Activated CD4-positive, alpha-beta T cell treated with anti-CD3 and anti-CD28 coated beads, Interleukin-2, amount 10 ng/mL, durations not matched to agents 7 days and 5 days (primary cell): ENCODE measurements at places on chromosomes 11 and 22. TPM values are rescaled to one million over a fixed set of nuclear protein-coding genes. Genes with fewer than 3 reads are reported as not detected.

- no peak for DNase-seq
- H3K27me3 ChIP-seq, result no peaks in the 10 kb centered on the region
- peaks cover 49% of the 10 kb centered on the region for H3K4me1 ChIP-seq
- peak overlapping the region; percentile 71 for H3K27ac ChIP-seq
- H3K36me3 ChIP-seq, result peaks cover 11% of the 10 kb centered on the region
Observed at GRCh38 chr11:35106595-35106994, 32.4 kb upstream of the CD44 start.

- H3K27me3 ChIP-seq, result no peaks in the 10 kb centered on the region
- peaks cover 3% of the 10 kb centered on the region for H3K4me1 ChIP-seq
- no peak overlapping the region for H3K4me3 ChIP-seq
- no peak for DNase-seq
Observed at GRCh38 chr11:10990637-10991193, 132.9 kb upstream of the ZBED5 start.

DNA sequence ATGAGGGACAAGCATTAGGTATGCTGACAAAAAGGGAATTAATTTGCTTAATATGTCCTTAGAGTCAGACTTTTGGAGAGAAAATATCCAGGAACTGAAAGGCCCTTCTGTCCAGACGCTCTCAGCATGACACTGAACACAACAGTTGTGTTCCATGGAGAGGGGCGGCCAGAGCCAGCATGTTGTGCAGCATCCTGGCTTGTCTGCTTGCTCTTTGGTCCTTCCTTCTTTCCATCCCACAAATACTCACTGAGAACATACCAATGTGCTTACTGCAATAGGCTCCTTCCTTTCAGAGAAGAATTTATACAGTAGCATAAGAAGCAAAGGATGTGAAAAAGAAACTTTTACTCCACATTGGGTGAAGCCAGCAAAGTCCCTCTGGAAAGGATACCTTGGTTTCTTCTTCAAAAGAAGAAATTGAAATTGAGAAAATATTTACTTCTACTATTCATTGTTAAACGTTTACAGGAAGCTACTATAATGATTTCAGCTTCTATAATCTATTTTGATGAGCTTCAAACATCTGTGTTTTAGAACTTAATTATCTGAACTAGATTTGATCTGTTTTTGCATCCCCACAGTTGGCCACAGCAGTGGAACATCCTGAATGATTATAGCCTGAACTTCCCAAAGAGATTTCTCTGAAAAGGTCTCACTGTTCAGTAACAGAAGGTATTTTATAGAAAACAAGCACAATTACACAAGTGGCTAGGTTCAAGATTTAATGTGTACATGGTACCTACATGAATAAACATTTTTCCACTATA, 304.1 kb upstream of the PITPNB start:
- H3K27ac ChIP-seq, result no peak overlapping the region
- no peaks in the 10 kb centered on the region for H3K4me1 ChIP-seq
- no peaks in the 10 kb centered on the region for H3K36me3 ChIP-seq

The SERPINH1 gene
- 11.3 TPM for total RNA-seq

DNA sequence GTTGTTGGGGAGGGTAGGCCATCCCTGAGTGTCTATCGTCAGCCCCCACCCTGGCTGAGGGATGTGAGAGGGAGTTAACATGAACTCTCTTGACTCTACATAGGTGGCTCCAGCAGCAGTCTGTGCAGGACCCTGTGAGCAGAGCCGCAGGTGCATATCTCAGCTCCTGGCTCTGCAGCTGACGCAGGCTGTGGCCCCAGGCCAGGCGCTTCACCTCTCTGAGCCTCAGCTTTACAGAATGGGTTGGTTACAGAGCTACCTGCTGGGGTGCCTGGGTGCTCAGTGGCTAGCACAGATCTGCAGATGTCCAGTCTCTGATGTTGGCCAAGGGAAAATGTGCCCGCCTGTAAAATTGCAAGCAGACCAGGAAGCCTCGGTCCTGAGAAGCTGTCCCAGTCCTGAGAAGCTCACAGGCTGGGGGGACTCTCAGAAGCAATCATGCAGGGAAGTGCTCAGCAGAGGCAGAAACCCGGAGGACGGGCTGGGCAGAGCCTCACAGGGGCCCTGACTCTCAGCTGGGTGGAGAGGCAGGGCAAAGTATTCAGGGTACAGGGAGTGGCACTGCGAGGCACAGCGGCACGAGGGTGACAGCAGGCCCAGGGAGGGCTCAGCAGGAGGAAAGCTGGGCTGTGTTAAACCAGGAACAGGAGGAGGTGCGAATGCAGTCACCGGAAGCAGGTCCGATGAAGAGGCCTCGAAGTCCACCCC, 15.9 kb upstream of the LRP5 start:
- no peak for DNase-seq
- H3K4me3 ChIP-seq, result no peak overlapping the region
- H3K27ac ChIP-seq, result no peak overlapping the region
- H3K36me3 ChIP-seq, result no peaks in the 10 kb centered on the region

The OR8D1 gene
- not detected for total RNA-seq

The SLC22A8 gene
- total RNA-seq, result not detected

The APOA4 gene
- not detected for total RNA-seq

The CCDC87 gene
- total RNA-seq, result 0.08 TPM

The LRRC4C gene
- total RNA-seq, result not detected

DNA sequence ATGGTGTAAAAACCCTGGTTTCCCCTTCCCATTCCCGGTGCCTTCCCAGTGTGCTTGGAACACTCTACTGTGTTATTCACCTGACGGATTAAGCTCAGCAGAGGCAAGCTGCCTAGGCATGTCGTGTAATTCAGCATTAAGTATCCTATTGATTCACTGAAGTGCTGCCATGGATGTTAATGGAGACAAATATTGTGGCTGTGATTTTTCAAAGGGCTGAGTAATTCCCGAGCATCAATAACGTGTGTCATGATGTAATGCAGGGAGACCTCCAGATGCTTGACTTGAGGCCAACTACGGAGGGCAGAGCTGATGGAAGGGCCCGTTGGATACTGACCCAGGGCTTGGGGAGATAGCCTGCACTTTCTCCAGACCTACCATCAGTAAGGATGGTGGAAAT, 269.0 kb downstream of the ST3GAL4 start:
- H3K4me3 ChIP-seq, result no peak overlapping the region
- peaks cover 5% of the 10 kb centered on the region for H3K27me3 ChIP-seq
- no peaks in the 10 kb centered on the region for H3K36me3 ChIP-seq
- DNase-seq, result no peak
- H3K27ac ChIP-seq, result no peak overlapping the region

- no peak overlapping the region for H3K4me3 ChIP-seq
- H3K27me3 ChIP-seq, result peaks cover 8% of the 10 kb centered on the region
- H3K36me3 ChIP-seq, result no peaks in the 10 kb centered on the region
- no peak for DNase-seq
Observed at GRCh38 chr11:73257342-73258103, 14.6 kb upstream of the P2RY6 start.

- no peak for DNase-seq
- H3K27ac ChIP-seq, result no peak overlapping the region
- peak overlapping the region; percentile 81 for H3K4me3 ChIP-seq
- peaks cover 29% of the 10 kb centered on the region for H3K4me1 ChIP-seq
- H3K27me3 ChIP-seq, result peaks cover 15% of the 10 kb centered on the region
Observed at GRCh38 chr11:129277198-129277843, 85.2 kb upstream of the ARHGAP32 start.

GRCh38 chr11:106400949-106401570, 323.6 kb downstream of the AASDHPPT start:
- DNase-seq, result no peak
- H3K27me3 ChIP-seq, result no peaks in the 10 kb centered on the region
- no peak overlapping the region for H3K27ac ChIP-seq
- no peaks in the 10 kb centered on the region for H3K4me1 ChIP-seq
- H3K36me3 ChIP-seq, result no peaks in the 10 kb centered on the region

GRCh38 chr11:11807811-11808782, 33.7 kb upstream of the USP47 start:
- no peak overlapping the region for H3K27ac ChIP-seq
- H3K27me3 ChIP-seq, result peaks cover 20% of the 10 kb centered on the region
- H3K4me1 ChIP-seq, result no peaks in the 10 kb centered on the region
- H3K36me3 ChIP-seq, result no peaks in the 10 kb centered on the region
- H3K4me3 ChIP-seq, result no peak overlapping the region

DNA sequence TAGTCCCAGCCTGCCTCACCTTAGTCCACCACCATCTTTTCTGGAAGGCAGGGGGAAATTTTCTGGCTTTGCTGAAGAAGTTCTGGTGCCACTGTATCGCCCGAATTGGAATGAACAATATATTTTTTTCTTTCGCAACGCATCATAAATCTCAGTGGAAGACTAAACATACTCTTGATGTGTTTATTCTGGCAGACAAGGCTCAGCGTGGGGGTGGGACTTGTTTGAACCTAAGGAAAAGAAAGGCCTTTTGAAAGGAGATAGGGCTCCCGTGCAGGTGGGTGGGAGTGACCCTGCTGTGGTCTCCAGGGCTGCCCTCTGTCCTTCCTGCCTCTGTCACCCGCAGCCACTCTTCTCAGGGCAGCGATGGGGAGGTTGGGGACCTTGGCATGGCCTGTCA, 42.5 kb downstream of the CD82 start:
- peaks cover 64% of the 10 kb centered on the region for H3K36me3 ChIP-seq
- peak overlapping the region; percentile 90 for H3K27ac ChIP-seq
- H3K4me3 ChIP-seq, result no peak overlapping the region
- peaks cover 63% of the 10 kb centered on the region for H3K4me1 ChIP-seq
- H3K27me3 ChIP-seq, result no peaks in the 10 kb centered on the region

DNA sequence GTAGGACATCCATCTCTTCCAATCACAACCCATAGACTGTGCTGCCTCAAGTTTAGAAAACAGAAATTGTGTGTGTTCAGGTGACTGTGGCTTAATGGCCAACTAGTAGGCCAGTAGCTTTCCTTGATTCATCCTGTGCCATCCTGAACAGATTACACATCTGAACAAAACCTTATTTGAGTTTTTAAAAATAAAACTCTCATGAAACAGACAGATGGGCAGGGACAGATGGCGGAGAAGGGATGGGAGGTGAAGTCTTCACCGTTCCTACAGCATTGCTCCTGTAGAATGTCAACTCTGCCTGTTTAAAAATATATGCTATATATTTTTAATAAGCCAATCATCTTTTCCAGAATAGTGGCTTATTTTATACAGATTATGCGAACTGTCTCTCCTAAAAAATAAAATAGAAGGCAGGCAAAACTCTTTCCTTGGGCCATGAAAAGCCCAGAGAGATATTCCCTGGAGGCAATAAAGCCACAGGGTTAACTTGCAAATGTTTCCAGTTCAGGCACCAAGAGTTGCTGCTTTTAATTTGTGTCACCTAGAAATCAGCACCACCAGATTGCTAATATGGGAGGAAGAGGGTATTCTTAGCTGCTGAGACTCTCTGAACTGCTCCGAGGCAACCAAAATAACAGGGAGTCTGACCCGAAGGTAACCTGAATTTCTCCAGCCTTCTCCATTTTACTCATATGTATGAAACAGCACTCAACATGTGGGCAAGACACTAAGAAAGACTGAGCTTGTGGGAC, 861.2 kb downstream of the OPCML start:
- no peak overlapping the region for H3K4me3 ChIP-seq
- H3K36me3 ChIP-seq, result no peaks in the 10 kb centered on the region
- no peaks in the 10 kb centered on the region for H3K4me1 ChIP-seq
- H3K27ac ChIP-seq, result no peak overlapping the region
- peaks cover 2% of the 10 kb centered on the region for H3K27me3 ChIP-seq

GRCh38 chr11:112277941-112278340, 17.3 kb upstream of the PLET1 start:
- peaks cover 38% of the 10 kb centered on the region for H3K4me1 ChIP-seq
- H3K27ac ChIP-seq, result no peak overlapping the region
- no peaks in the 10 kb centered on the region for H3K27me3 ChIP-seq
- DNase-seq, result no peak

The PDGFD gene
- total RNA-seq, result not detected

DNA sequence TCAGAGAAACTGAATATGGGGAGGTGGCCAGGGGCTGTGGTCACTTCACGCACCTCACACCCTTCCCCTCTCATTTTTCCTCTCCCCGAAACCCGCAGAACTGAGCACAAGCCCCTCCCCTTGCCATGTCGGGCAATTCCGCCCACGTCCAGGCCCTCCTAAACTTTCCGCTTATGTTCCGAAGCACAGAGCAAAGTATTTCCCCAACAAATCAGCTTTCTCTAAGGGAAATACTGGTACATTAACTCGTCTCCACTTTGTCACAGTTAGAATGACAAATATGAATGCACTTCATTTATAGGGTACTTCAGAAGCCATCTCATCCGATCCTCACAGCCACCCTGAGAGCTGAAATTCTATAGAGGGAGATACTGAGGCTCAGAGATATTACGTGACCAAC, 94.7 kb upstream of the TMEM45B start:
- H3K4me3 ChIP-seq, result no peak overlapping the region
- DNase-seq, result no peak
- H3K27me3 ChIP-seq, result peaks cover 3% of the 10 kb centered on the region
- peaks cover 10% of the 10 kb centered on the region for H3K4me1 ChIP-seq

GRCh38 chr11:32309530-32310213, 125.7 kb downstream of the WT1 start:
- H3K4me1 ChIP-seq, result no peaks in the 10 kb centered on the region
- no peak for DNase-seq
- no peak overlapping the region for H3K4me3 ChIP-seq
- H3K27me3 ChIP-seq, result no peaks in the 10 kb centered on the region
- H3K36me3 ChIP-seq, result no peaks in the 10 kb centered on the region

DNA sequence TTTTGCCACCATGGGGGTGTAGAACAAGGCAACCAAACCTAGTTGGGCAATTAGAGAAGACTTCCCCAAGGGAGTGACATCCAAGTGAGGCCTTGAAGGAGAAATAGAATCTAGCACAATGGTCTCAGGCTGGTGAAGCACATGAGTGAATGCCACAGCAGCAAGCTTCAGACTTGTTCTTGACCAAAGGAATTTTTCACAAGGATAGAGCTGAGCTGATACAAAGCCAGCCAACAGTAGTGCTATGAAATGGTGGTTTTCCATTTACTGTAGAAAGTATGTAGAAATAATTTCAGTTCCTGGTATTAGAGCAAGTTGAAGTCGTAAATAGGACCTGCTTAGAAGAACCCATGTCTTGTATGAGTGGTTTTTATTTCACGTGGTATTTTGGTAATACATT, 148.3 kb upstream of the RASSF10 start:
- no peak overlapping the region for H3K27ac ChIP-seq
- H3K4me3 ChIP-seq, result no peak overlapping the region
- no peaks in the 10 kb centered on the region for H3K36me3 ChIP-seq

- H3K36me3 ChIP-seq, result peaks cover 59% of the 10 kb centered on the region
- H3K27me3 ChIP-seq, result no peaks in the 10 kb centered on the region
- no peak overlapping the region for H3K4me3 ChIP-seq
Observed at GRCh38 chr11:59611570-59612565, 3.7 kb downstream of the OSBP start.

The APOA5 gene
- total RNA-seq, result not detected

DNA sequence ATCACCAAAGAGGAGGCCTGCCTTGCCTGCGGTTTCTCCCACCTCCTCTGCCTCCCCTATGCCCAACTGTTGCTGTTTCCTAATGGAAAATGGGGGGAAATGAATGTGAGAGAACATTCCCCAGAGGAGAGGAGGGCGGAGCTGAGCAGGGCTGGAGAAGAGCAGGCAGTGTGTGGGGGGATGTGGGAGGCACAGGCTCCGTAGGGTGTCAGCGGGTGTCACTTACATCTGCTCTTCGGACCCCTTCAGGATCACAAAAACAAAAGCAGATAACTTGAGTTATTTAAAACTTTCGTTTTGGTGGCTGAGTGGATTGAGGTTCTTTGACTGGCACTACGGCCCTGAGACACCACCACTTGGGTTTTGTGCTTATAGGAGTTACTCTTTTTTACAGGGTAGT, 93.8 kb downstream of the CEP164 start:
- H3K4me3 ChIP-seq, result no peak overlapping the region
- DNase-seq, result no peak
- peaks cover 3% of the 10 kb centered on the region for H3K27me3 ChIP-seq
- H3K4me1 ChIP-seq, result no peaks in the 10 kb centered on the region

The HBB gene
- total RNA-seq, result not detected

- no peak overlapping the region for H3K4me3 ChIP-seq
- H3K27me3 ChIP-seq, result no peaks in the 10 kb centered on the region
- H3K4me1 ChIP-seq, result no peaks in the 10 kb centered on the region
- DNase-seq, result no peak
Observed at GRCh38 chr11:110958216-110958615, 246.0 kb upstream of the ARHGAP20 start.

The CCDC157 gene
- total RNA-seq, result 4.3 TPM
